NCI-H1417 treated with DMSO at 0.1 percent for 48 hours (cell line): ENCODE measurements at places on chromosomes 3 and 15.

GRCh38 chr15:65837301-65838294 lies 31.7 kb upstream of the RAB11A start:
- DNase-seq: no peak

DNA sequence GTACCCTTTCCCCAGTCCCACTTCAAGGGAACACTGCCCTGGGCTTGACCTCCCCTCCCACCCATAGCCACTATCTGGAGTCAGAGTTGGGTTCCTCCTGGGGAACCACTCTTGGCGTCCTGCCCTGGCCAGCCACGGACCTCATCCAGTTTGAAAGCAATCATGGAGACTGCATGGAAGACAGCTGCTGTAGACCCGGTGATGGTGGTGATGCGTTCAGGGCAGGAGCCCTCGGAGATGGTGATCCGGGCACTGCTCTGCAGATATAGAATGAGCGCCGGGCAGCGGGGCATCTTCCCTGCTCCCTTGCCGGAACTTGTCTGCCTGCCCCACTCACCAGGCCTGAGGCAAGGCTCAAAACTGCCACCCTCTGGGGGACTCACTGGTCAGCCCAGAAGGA lies 5.2 kb downstream of the GPR62 start:
- DNase-seq: no peak

- DNase-seq: no peak
Measured at GRCh38 chr15:90871139-90871715, 2.8 kb downstream of the FURIN start.

DNA sequence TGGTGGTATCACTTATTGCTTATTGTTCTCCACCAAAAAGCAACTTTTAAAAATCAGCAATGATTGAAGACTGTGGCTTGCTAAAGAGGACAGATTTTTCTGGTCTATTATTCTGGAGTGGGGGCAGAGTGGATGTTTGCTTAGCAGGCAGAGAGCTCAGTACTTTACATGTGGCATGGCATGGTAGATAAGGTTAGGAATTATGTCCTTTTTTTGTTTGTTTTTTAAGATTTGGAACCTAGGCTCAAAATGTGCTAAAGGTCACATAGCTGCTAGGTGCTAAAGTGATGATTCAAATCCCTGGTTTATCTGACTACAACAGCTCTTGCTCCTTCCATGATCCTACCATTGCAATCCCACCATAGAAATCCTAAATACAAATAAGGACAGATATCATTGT lies 331.0 kb upstream of the ADAMTS9 start:
- DNase-seq: no peak

GRCh38 chr3:188071636-188072035 lies 82.3 kb upstream of the LPP start:
- DNase-seq: no peak

GRCh38 chr15:80777137-80777536 lies 2.0 kb upstream of the CEMIP start:
- no peak for DNase-seq

DNA sequence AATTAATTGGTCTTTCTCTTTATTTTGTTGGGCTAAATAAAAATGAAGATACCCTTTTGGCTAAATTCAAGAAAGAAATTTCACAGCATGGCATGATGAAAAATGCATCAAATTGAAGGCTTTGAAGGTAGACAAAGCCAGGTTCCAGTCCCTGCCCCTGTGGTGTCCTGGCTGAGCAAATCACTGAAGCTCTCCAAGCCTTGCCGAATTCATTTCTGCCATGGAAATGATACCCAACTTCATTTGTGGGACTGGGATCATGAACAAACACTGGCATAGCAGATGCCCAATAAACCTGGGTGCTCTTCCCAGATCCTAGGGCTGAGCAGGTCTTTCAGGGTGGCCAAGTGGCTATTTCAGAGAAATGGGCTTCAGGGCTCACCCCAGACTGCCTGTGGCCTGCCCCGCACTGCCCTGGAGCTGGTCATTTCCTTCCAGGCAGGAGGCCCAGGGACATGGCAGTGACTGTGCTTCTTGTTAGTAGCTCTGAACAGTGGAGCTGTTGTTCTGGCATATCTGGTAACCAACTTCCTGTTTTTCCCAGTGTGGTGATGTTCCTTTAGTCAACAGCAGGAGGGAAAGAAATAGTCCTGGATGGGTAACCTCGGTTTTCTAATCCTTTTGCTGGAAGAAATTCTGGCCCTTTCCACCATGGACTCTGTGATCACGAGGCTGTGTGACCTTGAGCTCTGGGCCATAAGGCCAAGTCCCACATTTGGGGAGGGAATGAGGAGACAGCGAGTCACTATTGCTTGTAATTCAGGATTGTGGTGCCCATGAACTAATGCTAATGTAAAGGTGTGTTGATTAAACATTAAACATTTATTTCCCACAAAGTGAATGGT lies 47.6 kb downstream of the CTDSPL start:
- no peak for DNase-seq
